ENCODE measurements at places on chromosomes 3 and 15.
A peak's percentile ranks its signal among the peaks of the same experiment; 100 is the strongest.

DNA sequence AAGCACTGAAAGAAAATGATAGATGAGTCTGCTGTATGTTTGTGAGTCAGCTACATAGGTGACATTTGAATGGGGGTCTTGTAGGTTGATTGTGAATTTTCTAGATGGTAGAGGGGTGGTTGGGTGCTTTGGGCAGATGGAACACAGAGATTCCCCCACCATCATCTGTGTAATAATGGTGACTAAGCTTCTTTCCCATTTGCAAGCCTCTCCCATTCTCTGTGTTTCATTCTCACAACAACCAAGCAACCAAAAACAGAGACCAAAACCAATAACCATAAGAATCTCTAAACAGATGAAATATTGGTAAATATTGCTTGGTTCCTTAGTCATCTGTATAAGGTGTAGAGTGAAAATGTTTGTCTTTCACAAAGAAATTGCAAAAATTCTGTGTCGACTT is 17.8 kb upstream of the UTS2B start:
- no peak for DNase-seq

DNA sequence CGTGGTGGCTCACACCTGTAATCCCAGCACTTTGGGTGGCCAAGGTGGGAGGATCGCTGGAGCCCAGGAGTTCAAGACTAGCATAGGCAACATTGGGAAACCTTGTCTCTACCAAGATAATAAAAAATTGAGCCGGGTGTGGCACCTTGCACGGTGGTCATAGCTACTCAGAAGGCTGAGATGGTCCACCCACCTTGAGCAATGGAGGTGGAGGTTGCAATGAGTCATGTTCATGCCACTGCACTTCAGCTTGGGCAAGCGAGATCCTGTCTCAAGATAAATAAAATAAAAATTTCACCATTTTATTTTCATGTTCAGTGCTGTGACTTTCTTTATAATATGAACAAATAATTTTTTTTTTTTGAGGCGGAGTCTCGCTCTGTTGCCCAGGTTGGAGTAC is 12.5 kb downstream of the MAPK6 start:
- no peak for DNase-seq

DNA sequence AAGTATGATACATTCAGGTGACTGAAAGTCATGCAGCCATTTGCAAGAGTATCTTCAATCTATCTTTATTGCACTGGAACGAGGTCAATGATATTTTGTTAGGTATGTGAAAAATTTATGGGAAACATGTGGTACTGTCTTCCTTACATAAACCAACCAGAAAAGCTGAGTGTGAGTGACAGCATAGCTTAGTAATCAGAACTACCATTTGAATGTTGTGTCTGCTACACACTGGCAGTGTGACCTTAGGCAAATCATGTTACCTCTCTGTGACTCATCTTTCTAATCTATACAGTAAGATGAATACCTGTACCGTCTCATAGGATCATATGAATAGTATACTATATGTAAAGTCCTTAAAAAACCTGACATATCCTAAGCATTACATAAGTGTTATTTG is 337.9 kb upstream of the IL12A start:
- no peak for DNase-seq

DNA sequence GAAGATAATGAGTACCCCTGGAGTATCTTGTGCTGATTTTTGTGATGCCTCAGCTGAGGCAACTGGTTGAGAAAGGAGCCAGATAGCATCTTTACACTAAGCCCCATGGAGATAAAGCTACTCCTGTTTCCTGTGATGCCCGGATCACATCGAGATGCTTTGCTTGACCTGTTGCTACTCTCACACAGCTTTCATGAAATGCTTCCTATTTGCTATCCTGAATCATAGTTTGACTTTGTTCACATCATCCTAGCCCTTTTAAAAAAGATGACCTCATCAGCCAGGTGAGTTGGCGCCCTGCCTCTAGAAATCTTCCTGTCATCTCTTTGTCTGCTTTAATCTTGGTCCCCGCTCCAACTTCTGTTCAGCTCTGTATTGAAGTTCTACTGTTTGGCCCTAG is 409.6 kb upstream of the TBL1XR1 start:
- no peak for DNase-seq

DNA sequence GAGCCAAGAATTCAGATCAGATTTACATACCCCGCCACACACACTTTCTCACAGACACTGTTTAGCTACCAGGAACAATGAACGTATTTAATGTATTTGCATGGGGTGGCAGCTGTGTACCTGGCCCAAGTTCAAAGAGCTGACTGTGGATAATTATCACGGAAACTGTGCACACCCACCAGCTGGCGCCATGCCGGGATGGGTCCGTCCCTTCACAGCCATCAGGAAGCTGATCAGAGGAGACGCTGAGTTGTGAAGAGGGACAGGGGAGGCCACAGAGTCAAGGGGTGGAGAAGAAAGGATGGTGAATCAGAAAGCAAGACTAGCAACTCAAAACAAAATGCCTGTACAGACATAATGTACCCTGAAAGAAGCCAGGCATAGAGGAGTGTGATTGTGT is 13.1 kb upstream of the PLA2G4D start:
- no peak for DNase-seq

GRCh38 chr3:25493786-25494185 is 65.7 kb downstream of the RARB start:
- DNase-seq = no peak

- DNase-seq = no peak
These were observed 40.4 kb upstream of the LIMD1 start for GRCh38 chr3:45554006-45554666.

- DNase-seq = no peak
These were observed 237.0 kb upstream of the TPM1 start for GRCh38 chr15:62805502-62805901.

DNA sequence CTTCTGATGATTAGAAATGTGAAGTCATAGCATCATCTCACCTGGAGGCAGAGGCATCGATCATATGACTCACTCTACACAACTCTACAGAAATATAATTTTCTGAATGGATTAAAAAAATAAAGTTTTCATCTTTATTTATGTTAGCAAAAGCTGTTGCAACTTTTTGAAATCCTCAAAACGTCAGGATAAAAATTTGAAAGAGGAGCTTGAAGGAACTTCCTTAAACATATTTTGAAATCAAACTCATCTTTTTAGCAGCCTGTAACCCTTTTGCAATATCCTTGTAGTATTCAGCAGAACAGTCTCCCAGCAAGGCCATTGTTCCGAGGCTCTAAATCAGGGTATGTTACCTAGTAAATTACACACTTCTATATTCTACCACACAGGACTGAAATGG is 985.4 kb downstream of the PLOD2 start:
- no peak for DNase-seq

DNA sequence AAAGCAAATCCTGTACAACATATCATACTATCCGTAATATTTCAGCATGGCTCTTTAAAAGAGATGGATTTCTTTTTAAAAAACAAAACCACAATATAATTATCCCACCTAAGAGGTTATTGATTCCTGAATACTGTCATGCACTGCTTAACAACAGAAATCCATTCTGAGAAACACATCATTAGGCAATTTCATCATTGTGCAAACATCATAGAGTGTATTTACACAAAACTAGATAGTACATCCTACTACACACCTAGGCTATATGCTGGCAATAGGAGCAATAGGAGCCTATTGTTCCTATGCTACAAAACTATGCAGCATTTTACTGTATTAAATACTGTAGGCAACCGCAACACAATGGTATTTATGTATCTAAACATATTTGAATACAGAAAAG is 242.0 kb downstream of the NEK10 start:
- no peak for DNase-seq

DNA sequence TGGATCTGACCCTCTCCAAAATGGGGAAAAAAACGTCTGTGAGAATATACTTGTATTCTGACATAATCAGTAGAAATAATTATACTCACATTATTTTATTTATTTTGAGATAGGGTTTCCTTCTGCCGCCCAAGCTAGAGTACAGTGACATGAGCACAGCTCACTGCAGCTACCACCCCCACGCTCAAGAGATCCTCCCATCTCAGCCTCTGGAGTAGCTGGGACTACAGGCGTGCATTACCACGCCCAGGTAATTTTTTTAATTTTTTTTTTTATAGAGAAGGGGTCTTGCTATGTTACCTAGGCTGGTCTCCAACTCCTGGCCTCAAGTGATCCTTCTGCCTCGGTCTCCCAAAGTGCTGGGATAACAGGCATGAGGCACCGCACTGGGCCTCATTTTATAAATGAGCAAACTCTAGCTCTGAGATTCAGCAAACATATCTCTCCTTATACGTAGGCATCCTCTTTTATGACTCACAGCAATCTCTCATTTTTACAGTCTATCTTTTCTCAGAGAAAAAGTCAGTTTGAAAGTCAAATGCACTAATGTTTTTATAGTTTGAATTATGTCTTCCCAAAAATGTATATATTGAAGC is 989 bp upstream of the VGLL3 start:
- DNase-seq = no peak

GRCh38 chr3:178655488-178655887 is 119.3 kb downstream of the KCNMB2 start:
- no peak for DNase-seq

DNA sequence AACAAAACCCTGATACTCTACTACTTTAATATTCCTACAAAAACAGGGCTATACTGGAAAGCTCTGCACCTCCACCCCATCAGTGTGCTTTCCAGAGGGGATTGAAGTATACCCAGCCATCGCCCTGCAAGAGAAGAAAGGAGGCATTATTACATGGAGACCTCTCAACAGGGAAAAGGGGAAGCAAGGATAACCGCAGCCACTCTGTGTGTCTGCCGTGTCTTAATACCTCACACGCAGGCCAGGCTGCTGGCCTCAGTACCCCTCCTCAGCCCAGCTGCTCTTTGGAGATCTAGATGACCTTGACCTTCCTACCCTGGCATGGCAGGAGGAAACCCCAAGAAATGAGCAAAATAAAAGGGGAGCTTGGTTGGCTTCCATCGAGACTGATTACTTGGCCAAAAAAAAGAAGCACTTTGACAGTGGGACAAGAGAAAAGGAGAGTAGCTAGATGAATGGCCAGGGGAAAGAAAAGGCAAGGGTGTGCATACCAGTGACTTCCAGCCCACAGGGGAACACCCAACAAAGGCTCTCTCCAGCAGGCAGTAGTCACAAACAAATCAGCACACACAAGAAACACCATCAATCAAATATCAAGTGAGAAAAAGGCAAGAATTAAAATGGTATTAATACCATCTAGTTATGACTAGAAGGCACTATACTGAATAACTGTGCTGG is 129.4 kb downstream of the STT3B start:
- DNase-seq = no peak

DNA sequence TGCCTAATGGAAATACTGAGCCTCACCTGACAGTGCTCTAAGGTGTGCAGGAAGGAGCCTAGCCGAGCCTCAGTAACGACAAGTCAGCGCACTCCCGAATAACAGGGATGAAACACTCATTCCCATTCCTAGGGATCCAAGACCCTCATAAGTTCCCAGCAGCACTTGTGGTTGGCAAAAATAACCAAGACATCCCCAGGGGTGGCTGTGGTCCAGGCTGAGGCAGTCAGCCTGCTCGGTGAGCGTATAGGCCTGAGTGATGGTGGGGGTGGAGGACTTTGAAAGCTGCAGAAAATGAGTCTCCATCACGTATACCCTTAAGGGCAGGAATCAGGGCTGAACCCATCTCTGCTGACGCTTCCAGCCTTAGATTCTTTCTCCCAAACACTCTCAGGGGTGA is 120.1 kb downstream of the SMAD6 start:
- DNase-seq = no peak

GRCh38 chr15:37165395-37165794 is 65.0 kb upstream of the MEIS2 start:
- DNase-seq = no peak

- peak; percentile 59 for DNase-seq
These were observed 6.6 kb downstream of the TIPARP start for GRCh38 chr3:156681002-156681401.

- no peak for DNase-seq
These were observed 92.8 kb downstream of the SV2B start for GRCh38 chr15:91192690-91193377.

GRCh38 chr3:43503067-43503728 is 118.6 kb downstream of the ANO10 start:
- DNase-seq = no peak

- no peak for DNase-seq
These were observed 707.0 kb upstream of the GOLIM4 start for GRCh38 chr3:168802766-168803165.

All from CD4-positive, alpha-beta T cell treated with Interleukin-4 for 1 hour (primary cell).